Endodermal cell (in vitro differentiated cells): ENCODE measurements at places on chromosomes 7 and 10.
A peak's percentile ranks its signal among the peaks of the same experiment; 100 is the strongest.

DNA sequence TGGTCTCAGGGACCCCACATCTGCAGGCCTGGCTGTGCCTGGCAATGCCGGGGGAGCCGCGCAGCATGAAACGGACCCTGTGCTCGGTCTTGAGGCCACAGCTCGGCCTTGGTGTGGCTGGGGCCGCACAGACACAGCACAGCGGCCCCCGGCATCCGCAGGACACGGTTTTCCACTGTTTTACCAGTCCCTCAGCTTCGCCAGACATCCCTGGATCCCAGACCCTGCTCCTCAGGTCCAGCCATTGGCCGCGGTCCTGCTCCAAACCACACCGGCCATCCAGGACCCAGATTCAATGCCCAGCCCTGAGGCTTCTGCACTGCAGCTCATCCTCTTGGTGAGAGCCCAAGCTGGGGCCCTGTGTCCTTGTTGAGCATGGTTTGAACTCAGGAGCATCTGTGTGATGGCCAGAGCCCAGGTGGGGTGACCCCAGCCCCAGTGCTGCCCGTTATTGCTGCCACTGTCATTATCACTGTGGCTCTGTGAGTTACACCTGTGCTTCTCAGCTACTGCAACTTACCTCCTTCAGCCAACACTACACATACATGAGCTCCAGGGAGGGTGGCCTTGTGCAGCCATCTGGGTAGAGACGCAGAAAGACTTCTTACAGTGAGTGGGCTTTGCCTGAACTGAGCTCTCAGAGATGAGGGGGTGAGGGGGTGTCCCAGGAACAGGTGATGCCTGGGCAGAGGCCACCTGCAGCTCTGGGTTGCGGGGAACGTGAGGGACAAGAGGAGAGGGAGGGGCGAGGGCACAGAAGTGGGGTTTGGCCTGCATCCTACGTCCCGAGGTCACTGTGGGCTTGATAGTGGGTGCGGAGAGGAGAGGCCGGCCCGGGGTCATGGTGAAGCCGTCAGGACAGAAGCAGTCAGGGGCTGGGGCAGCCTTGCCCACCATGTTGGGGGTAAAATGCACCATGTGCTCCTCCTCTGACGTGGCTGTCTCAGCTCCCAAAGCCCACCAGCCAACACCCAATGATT lies 567.6 kb downstream of the PTPRN2 start:
- no peak overlapping the region for H3K4me3 ChIP-seq
- H3K27ac ChIP-seq, result no peak overlapping the region
- peak; percentile 24 for DNase-seq
- H3K36me3 ChIP-seq, result no peaks in the 10 kb centered on the region

DNA sequence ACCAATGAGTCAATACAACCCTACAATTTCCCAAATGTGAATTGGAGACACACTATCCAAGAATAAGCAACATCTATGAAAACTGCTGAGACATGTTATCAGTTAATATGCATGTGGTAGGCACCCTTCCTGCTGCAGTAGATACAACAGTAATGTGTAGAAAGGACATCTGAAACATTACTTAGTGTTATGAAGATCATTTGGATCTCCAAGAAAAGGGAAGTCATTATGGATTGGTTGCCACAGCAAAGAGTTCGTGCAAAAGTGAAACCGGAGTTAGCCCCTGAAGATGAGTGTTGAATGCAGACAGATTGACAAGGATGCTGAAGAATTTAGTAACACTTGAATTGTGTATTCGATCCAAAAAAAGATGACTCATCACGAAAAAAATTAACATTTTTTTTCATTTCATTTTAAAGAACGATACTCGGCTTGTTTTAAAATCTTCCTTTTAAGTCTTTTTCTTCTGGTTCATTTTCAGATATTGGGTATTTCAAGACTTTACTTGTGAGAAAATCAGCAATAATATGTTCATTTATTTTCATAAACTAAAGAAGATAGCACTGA lies 322.4 kb upstream of the KLF6 start:
- no peak overlapping the region for H3K4me3 ChIP-seq
- no peak overlapping the region for H3K27ac ChIP-seq
- no peaks in the 10 kb centered on the region for H3K4me1 ChIP-seq
- DNase-seq, result no peak
- no peaks in the 10 kb centered on the region for H3K36me3 ChIP-seq

- H3K36me3 ChIP-seq, result peaks cover 6% of the 10 kb centered on the region
- peak within 1 kb of the TSS; percentile 66 for H3K27ac ChIP-seq
- peak within 1 kb of the TSS; percentile 95 for H3K4me3 ChIP-seq
- DNase-seq, result peak; percentile 90
Measured at GRCh38 chr7:55964261-55965099, at the start of gene NIPSNAP2. TSS of gene NIPSNAP2 (plus strand) at chr7:55964585. CDS start at chr7:55964610, 25 bp downstream.

GRCh38 chr10:109971634-109972033 lies 36.1 kb upstream of the ADD3 start:
- H3K4me3 ChIP-seq, result no peak overlapping the region
- H3K27me3 ChIP-seq, result no peaks in the 10 kb centered on the region
- H3K36me3 ChIP-seq, result no peaks in the 10 kb centered on the region
- no peak for DNase-seq

- H3K27me3 ChIP-seq, result no peaks in the 10 kb centered on the region
- DNase-seq, result peak; percentile 32
- no peak overlapping the region for H3K4me3 ChIP-seq
- no peak overlapping the region for H3K27ac ChIP-seq
- H3K36me3 ChIP-seq, result no peaks in the 10 kb centered on the region
Measured at GRCh38 chr10:46239993-46240683, 46.7 kb upstream of the ANTXRL start.
